ENCODE measurements at places on chromosomes 1 and 21.

DNA sequence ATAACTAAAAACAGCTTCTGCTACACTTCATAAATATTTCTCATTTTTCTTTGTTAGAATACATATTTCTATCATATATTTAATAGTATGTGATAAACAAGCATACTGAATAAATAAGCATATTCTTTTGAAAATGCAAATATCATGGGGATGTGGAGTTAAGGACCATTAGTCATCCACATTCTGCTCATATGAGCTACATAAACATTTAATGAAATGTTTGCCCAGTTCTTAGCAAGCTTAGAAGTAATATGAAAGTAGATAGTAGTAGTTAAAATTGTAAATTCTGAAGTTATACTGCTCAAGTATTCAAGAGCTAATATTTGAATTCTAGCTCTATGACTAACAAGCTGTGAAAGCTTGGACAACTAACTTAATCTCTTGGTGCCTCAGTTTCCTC lies 10.1 kb upstream of the GORAB start:
- DNase-seq = no peak

GRCh38 chr1:46070164-46070814 lies 62.1 kb downstream of the PIK3R3 start:
- DNase-seq = no peak

GRCh38 chr1:154852845-154853244 lies 17.2 kb downstream of the KCNN3 start:
- DNase-seq = no peak

GRCh38 chr1:229756666-229757065 lies 130.6 kb downstream of the URB2 start:
- DNase-seq = no peak

DNA sequence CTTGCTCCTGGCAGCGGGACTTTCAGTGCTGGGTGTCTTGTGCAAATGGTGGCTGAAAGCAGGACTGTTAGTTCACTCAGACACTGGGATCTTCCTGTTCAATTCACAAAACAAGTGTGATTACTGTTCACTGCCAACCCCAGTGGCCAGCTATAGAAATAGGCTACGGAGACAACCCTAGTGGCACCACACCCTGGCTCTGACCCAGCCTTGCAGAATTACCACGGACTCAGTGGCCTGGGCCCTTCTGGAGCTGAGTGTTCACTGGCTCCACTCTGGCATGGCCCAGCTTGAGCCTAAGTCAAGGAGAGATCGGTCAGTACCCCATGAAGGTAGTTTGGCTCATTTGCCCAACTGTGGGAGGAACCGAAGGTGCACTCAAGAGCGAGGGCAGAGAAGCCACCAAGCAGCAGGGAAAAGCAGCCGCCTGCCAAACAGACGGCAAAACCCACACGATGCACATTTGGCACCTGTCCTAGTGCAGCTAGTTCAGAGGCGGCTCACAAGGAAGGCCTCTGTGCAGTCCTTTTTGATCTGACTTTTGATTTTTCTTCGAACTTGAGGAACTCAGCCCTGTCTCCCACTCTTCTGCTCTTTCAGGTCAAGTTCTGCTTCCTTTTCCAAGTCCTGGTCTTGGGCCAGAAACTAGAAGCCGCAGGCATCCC lies 5.9 kb downstream of the KIAA2013 start:
- no peak for DNase-seq

DNA sequence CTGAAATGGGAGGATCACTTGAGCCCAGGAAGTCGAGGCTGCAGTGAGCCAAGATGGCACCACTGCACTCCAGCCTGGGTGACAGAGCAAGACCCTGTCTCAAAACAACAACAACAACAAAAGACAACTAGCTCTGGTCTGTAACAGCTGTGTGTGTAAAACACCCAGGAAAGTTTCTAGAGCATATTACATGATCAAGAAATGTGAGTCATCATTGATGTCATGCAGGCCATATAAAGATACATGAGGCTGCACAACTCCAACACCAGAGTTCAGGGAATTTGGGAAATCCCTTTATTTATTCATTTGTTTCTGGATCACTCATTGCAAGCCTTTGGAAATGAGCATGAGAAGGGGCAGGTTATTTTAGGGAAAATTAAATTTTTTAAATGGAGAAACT lies 50.3 kb upstream of the CTPS1 start:
- no peak for DNase-seq

- no peak for DNase-seq
Measured at GRCh38 chr1:20719261-20719660, 1.5 kb upstream of the KIF17 start.

DNA sequence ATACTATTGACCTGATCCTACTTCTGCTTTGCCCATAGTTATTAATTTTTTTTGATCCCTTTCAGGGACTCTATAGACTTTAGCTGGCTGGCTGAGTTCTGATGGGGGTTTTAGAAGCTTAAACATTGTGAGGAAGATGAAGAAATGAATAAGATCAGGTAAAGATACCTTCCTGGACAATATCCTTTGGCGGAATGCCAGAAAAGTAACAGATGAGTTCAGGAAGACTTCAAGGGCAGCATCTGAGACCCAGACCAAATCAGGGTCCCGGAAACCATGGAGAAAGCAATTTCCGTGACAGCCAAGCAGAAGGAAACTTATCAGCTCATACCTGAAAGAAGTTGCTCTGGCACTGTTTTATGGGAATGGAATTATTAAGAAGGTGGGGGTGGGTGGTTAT lies 100.4 kb downstream of the XCL2 start:
- no peak for DNase-seq

DNA sequence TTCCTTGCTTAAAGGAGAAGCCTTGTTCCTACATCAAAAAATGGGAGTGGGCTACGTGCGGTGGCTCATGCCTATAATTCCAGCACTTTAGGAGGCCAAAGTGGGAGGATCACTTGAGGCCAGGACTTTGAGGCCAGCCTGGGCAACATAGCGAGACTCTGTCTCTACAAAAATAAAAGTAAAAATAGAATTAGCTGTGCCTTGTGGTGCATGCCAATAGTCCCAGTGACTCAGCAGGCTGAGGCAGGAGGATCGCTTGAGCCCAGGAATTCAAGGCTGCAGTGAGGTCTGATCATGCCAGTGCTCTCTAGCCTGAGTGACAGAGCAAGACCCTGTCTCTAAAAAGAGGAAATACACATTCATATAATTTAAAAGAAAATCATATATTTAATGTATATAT lies 127.1 kb downstream of the C1orf21 start:
- no peak for DNase-seq

GRCh38 chr1:66354311-66355201 lies 179.4 kb upstream of the SGIP1 start:
- no peak for DNase-seq

DNA sequence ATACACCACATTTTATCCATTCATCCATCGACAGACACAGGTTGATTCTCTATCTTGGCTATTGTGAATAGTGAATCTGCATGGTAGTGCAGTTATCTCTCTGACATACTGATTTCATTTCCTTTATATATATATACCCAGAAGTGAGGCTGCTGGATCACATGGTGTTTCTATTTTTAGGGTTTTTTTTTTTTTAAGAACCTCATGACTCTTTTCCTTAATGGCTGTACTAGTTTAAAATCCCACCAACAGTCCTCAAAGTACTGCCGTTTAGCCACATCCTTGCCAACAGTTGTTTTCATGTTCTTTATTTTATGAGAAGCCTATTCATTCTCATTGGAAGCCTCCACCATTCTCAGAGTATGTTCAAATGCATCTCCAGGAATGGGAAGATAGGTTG lies 258.7 kb upstream of the SNX7 start:
- no peak for DNase-seq

GRCh38 chr1:23978805-23979204 lies 1.3 kb downstream of the SRSF10 start:
- DNase-seq = no peak

GRCh38 chr1:168421399-168422004 lies 122.3 kb downstream of the XCL2 start:
- DNase-seq = no peak

- no peak for DNase-seq
Measured at GRCh38 chr1:160704250-160704649, 7.4 kb downstream of the CD48 start.

DNA sequence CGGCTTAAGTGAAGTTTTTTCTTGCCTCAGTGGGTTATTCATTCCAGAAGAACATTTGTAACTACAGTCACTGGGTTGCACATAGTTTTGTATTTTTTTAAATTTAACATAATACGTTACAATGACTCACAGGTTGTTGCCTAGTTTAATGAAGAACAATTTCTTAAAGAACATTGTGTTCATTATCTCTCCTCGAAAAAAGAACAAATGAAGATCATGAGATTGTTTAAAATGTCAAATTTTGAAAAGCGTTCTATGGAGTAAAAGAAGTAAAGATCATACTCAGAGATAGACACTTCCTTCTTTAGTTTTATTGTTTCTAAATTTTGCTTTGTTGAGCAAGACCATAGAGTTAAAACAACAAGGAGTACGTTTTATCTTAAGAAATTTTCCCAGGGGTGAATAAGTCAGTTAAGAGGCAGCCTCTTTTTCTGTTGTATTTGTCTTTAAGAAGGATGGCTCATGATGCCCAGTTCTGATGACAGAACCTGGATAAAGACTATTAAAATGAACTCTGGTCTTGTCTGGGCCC lies 10.5 kb upstream of the SLAMF1 start:
- no peak for DNase-seq

DNA sequence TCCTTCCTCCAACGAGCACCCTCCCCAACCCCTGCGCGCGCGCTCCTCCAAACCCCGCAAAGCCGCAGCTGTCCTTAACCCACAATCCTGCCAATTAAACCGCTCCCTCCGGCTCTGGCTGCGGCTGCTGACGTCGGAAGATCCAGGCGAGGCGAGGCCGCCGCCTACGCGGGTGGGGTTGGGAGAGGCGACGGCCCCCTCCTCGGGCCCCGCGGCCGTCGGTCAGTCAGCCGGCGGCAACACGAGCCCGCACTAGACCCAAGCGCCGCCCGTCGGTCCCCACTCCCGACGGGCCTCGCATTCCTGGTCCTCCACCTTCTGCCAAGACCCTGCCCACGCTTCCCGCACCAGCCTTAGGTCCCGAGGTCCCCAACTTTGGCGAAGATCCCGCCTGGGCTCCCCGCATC lies 75.4 kb downstream of the VWA5B1 start:
- DNase-seq = no peak

GRCh38 chr1:44624268-44624901 lies 49.9 kb downstream of the TMEM53 start:
- DNase-seq = no peak

GRCh38 chr1:111402083-111402482 lies 25.5 kb downstream of the OVGP1 start:
- no peak for DNase-seq

GRCh38 chr1:99218999-99219398 lies 45.3 kb upstream of the PLPPR4 start:
- no peak for DNase-seq

DNA sequence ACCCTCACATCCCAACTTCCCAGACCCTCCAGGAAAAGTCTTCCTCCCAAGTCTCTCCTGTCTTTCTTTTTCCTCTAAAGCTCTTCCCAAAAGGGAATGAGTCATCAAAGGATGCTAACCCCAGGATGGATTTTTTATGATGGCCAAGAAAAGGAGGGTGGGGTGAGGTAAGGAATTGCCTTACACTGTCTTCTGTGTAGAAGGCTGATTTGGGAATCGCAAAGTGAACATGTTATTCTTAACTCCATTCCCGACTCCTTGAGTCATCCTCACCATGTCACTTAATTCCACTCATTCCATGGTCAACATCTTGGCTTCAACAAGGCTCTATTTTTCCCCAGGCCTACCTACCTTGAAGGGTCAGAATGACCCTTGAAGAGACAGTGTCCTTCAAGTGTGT lies 44.0 kb downstream of the TBX15 start:
- no peak for DNase-seq

GRCh38 chr1:205122489-205122882 lies 708 bp upstream of the RBBP5 start:
- DNase-seq = no peak

- no peak for DNase-seq
Measured at GRCh38 chr1:14625572-14625971, 27.1 kb downstream of the KAZN start.

- DNase-seq = no peak
Measured at GRCh38 chr1:58808077-58808476, 24.2 kb upstream of the JUN start.

DNA sequence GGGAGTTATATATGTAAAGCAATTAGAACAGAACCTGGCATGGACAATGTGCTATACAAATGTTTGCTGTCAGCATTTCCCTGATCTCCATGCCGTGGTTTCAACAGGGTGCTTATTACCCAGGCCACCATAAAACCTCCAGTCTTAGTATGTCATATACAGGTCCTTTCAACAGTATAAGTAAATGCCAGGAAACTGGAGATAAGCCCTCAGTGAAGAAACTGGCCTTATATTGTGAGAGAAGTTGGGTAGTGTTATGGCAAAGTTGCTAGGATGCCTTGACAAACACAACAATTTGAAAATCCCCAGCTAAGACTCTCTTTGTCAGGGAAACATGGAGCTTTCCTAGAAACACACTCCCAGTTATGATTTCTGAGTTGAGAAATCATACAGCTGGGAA lies 850.2 kb upstream of the ADAMTS5 start:
- DNase-seq = no peak

- DNase-seq = no peak
Measured at GRCh38 chr1:36748466-36748865, 265.8 kb upstream of the CSF3R start.

GRCh38 chr1:169184812-169185211 lies 78.3 kb downstream of the ATP1B1 start:
- DNase-seq = no peak

DNA sequence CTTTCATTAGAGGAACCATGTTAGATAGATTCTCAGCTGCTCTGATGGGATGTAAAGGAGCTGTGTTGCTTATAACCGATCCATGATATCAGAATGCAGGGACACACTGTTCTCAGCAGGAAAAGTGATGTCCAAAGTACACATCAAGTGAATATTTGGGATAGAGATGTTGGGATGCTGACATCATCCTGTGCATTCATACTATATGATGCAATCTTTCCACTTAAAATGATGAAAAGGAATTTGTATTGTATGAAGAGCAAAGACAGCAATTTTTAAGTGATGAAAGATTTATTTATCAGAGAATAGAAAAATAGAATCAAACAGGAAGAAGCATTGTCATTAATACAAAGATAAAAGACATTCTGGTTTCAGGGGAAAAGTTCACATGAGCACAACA lies 110.1 kb downstream of the ERG start:
- no peak for DNase-seq

GRCh38 chr1:6180707-6181311 lies 688 bp upstream of the CHD5 start:
- no peak for DNase-seq

- no peak for DNase-seq
Measured at GRCh38 chr1:4171480-4172450, 271.7 kb upstream of the C1orf174 start.

Data from cortex of kidney (tissue), 1 donor.